ENCODE measurements at places on chromosomes 12 and 14.

DNA sequence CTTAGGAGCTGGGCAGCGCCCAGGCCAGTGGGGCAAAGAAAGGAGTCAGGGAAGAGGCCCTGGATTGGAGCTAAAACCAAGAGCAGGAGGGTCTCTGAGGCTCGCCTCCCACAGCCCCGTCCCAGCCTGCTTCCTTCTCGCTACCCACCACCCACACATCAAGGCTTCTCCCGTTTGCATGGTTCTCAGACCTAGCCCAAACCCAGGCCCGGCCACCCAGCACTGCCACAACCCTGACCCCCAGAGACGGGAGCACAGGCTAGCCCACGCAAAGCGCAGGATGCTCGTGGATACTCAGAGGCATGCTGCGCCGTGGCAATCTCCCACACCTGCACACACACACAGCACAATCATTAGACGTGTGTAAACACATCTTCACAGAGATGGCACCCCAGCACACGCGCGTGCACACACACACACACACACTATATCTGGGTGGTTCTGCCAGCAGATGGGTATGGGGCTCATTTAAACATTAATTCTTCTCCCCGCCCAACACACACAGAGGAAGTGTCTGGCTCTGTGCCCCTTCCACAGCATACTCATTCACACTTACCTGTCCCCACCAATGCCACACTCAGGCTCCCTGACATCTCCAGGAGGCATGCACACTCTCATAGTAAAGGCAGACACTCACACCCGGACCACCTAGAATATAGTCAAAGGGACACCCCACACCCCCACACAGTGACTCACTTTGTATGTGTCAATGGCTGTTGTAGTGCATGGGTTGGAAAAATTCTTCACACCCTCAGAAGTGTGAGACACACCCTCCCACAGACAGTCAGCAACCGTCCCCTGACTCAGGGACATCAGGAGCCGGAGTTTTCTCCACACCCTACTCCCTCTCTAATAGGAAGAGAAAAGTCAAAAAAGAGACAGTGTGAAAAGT is 1.1 kb downstream of the CARMIL3 start:
- no peak for DNase-seq

DNA sequence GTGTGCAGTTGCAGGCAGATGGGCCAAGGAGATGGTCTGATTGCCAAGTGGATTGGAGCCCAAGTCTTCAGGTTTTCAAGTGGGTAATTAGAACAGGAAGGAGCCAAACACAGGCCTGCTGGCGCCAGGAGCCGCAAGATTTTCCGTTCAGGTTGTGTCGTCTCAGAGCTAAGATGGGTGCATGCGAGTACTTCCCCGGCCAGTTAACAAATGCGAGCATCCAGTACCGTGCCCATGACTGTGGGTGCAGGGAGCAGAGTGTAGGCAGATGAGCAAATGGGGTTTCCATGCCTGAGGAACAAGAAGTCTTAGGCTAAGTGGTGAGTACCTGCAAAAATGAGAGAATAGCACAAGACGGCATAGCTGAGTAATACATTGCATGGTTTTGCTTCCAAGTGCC is 90.5 kb downstream of the CHST11 start:
- no peak for DNase-seq

DNA sequence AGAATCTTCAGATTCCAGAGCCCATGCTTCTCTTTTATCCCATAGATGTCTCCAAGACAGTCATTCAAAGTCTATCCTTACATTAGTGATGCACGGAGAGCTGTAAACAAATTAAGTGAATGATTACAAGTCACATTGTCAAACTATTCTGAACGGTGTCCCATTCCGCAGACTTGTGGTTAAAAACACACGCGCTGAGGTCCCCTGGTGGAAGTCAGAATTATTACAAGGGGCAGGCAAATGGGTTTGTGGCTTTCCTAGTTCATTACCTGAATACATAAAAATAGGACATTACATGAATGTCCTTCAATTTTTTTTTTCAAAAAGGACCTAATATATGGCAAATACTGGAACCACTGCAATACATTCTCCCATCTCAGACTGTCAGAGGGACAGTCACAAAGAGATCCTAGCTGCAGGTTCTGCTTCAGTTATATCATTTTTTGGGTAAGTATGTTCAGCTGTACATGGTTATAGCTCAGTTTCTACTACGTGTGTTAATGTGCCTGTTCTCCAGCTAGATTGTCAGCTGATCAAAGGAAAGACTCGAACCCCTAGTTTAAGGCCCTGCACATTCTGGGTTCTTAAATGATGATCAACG is 53.1 kb upstream of the STON2 start:
- peak; percentile 43 for DNase-seq

DNA sequence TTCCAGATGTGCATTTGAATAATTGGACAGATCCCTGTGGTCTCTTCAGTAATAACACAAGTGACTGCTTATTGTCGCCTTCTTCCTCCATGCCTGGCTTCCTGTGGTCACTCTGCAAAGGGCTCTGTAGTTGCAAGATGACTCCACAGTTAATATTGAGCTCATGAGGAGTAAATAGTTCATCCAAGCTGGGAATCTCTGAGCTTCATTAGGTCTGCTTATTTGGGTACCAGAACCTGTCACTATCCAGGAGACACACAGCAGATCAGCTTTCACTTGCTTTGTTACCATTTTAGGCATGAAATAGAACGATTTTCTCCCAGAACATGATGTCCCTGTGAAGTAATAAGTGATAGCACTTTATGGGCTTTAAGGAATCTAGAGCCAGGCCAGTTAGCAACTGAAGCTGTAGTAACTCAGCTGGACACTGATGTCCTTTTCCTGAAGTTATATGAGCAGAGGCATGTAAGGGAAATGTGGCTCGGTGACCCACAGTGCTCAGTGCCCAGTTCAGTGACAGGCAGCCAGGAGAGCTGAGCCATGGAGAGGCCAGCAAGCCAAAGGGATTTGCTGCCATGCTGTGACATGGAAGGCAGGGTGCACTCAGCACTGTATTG is 50.1 kb downstream of the CRADD start:
- no peak for DNase-seq

DNA sequence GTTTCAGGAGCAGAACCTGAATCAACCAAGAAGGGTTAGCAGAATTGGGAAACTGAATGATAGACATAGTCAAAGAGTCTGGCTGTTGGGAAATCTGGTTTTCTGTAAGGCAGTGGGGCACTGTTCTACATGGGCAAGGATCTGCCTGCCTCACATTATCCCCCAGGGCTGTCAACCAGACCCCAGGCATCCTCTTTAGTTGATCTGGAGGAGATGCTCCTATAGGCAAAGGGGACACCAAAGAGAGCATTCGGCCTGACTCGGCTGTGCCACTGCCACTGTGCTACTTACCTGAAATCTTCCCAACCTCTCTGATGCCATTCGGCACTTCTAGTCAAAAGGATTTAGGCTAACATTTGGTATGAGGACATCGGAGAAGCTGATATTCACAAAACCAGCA is 4.1 kb downstream of the ISCU start:
- DNase-seq, result no peak

DNA sequence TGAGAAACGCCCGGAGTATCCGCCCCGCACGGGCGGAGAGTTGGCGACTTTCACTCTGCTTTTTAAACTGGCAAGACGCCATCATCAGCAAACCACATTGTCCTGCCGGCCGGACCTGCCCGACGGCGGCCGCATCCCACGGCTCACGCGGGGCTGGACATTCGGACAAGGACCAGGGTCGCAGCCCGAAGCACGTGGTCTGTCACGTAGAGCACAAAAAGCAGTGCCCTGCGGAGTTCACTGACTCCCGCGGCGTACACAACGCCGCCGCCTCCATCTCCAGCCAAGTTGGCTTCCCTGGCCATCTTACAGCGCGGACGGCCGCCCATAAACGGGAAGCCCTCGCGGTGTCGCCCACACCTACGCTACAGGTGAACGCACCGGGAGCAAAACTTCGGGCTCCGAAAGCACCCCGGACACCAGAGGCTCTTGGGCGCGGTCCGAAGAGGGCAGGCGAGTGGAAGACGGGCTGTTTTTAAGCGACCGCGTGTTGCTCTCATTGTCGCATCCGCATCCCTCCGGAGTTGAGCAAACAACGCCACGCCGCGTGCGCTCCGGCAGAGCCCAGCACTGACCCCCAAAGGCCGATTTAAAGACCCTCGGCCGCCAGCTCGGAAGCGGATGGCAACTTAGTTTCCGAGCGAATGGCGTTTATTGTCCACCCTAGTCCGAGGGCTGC is 966 bp downstream of the SINHCAF start:
- peak; percentile 49 for DNase-seq

DNA sequence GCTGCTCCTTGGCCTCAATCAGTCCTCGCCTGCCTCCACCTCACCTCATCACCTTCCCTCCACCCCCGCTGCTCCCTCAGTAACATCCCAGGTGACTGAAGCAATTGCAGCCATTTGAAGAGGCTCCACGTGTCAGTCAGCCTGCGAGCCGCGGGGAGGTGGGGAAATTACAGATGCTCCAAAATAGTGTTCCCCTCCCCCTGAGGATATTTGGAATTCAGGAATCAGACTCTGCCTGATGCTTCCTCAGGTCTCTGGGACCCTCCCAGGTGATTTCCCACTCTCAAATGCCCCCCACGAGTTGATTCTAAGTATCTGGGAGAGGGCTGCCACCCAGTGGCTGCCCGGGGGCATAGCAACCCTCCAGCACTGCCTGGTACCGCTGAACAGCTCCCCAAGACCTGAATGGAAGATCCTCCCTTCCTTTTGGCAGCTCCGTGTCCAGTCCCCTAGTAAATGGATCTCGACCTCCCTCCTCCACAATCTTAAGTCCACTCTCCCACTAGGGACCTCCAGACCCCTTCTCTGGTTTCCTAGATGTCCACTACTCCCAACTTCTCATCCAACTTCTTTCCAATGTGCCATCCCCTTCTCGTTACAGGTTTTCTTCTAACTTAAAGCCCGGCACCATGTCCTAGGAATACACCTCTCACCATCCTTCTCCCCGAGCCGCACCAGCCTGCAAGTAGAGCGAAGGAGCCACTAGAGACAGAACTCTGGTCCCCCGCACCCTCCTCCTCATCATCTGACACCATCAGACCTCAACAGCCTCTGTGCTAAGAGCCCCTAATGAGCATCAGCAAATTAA is 1.4 kb upstream of the ASIC1 start:
- DNase-seq, result peak; percentile 46

GRCh38 chr12:18676996-18677588 is 60.7 kb downstream of the PLCZ1 start:
- DNase-seq, result no peak

DNA sequence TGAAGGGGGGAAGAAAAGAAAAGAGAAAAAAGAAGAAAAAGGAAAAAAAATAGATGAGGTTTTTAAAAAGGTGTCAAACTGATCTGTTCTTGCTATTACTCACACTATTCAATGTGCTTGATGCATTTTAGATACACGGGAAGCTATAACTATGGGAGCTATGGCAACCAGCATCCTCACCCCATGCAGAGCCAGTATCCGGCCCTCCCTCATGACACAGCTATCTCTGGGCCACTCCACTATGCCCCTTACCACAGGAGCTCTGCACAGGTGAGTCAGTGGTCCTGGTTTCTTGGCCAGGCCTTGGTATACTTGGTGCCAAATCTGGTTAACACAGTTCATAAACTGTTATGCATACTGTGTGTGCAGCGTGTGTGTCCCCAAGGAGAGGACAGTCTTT is 24.0 kb upstream of the RIC8B start:
- no peak for DNase-seq

GRCh38 chr12:26028953-26029735 is 70.7 kb downstream of the RASSF8 start:
- DNase-seq, result peak; percentile 67
